GM23248 (cell line): ENCODE measurements at places on chromosomes 5 and 9.

DNA sequence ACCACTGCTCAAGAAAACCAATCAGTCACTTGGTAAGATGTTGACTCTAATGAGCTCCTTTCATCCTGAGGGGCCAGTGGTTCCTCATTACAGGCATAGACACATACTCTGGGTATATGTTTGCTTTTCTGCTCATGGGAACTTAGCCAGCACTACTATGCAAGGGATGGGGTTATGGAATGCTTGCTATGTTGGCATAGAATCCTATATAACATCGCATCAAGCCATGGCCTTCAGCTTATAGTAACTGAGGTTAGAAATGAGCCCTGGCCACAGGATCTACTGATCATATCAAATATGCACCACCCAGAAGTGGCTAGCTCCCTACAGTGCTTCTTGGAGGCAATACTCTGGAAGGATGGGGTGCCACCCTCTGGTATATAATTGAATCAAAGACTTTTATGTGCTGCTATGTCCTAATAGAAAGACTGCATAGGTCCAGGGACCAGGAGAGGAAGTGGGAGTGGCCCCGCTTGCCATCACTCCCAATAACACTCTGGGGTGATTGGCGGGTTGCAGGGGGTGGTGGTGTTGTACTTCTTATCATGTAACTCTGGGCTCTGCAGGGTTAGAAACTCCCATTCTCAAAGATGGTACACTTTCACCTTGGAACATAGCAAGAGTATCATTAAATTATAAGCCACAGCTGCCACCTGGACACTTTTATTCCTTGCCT lies 70.3 kb downstream of the ZNF366 start:
- no peak for DNase-seq

- DNase-seq, result no peak
These were observed 272.6 kb downstream of the FANCC start for GRCh38 chr9:95044731-95045508.

GRCh38 chr5:75342836-75343235 lies 5.8 kb downstream of the HMGCR start:
- peak; percentile 34 for DNase-seq

GRCh38 chr5:72661405-72661804 lies 154.2 kb upstream of the ZNF366 start:
- DNase-seq, result peak; percentile 51

DNA sequence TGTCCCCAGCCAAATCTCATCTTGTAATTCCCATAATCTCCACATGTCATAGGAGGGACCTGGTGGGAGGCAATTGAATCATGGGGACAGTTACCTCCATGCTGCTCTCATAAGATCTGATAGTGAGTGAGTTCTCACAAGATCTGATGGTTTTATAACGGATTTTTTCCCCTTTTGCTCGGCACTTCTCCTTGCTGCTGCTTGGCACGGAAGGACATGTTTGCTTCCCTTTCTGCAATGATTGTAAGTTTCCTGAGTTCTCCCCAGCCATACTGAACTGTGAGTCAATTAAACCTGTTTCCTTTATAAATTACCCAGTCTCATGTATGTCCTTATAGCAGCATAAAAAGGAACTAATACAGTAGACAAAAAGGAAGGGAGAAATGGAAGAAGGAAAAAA lies 76.7 kb upstream of the CCNG1 start:
- no peak for DNase-seq

GRCh38 chr5:115888027-115888426 lies 46.3 kb downstream of the AP3S1 start:
- DNase-seq, result peak; percentile 61

DNA sequence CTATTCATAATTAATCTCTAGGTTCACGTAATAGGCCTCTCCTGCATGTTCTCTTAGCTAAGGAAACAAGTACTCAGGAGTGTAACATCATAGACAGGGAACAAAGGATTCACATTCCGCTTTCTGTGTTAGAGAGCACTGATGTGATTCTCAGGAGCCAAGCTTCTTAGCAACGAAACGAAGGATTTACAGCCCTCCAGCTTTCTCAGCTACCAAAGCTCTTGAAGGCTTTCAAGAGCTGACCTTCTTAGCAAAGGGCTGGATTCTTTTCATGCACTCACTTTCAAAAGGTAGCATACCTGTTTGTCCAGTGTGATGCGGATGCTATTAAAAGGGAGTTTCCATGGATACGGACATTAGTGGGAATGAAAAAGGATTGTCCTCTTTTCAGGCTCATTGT lies 107.4 kb downstream of the TUSC1 start:
- DNase-seq, result no peak

- peak; percentile 64 for DNase-seq
These were observed 6.3 kb upstream of the STOM start for GRCh38 chr9:121376214-121376830.

- DNase-seq, result no peak
These were observed 6.6 kb downstream of the SMARCA2 start for GRCh38 chr9:2021731-2022130.

DNA sequence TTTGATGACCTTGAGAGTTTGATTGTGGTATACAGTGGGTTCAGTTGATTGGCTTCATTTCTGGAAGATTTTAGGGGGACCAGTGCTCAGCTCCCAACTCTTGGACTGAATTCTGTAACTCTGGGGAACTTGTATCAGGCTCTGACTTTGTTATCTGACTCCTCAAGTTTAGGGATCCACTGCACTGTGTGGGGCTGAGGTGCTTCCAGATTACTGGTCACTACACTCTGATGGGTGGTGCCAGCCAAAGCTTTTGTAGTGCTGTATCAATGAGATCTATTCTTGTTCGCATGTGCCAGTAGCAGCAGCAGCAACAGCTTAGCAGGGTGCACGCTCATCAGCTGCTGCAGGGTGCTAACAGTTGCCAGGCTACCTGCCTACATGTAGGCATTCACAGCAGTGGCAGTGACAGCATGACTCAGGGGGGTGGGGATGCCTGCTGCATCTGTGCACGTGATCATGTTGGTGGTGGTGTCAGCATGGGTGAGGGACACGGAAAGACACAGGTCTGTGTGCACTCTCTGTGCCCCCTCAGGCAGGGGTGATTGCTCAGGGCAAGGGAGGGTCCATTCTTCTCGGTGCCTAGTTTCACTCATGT lies 438.8 kb upstream of the SEMA6A start:
- no peak for DNase-seq

DNA sequence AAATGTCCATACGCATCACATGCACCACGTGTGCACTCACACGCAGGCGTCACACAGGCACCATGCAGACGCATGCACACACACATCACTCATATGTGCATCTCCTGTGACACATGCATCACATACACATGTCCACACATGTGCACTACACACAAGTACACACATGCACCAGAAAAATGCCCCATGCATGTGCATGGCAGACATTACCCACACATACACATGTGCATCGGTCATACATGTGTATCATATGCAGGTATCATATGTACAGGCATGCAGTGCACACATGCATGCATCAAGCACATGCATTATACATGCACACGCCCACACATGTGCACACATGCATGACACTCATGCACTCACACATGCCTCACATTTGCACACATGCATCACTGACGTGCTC lies 26.1 kb downstream of the ADAMTS2 start:
- DNase-seq, result no peak

- DNase-seq, result peak; percentile 30
These were observed 102.2 kb upstream of the CHD1 start for GRCh38 chr5:99030906-99031440.

DNA sequence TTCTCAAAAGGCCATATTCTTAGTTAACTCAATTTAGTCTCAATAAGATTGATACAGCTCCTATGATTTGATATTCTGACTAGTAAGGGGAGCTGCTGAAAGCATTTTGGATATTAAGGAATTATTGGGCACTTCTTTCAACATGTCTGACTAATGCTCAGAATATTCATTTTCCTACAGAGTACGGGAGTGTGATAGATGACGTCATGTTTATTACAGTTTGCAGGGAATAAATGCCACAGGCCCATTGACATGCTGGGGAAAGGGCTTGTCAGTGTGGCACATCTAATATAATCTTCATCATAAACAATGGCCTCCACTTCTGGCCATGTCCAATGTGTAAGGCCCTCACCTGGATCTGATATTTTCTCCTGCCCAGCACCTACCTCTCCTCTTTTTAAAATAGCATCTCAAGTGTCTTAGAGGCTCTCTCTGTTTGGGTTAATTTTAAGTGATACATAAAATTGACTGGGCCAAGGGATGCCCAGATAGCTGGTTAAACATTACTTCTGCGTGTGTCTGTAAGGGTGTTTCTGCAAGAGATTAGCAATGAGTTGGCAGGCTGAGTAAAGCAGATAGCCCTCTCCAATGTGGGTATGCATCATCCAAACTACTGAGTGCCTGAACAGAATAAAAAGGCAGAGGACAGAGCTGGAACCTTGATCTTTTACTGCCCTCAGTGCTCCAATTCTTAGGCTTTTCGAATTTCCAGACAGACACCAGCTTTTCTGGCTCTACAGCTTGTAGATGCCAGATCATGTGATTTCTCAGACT lies 99.3 kb downstream of the SLC24A2 start:
- peak; percentile 8 for DNase-seq
